WERI-Rb-1 (cell line): ENCODE measurements at places on chromosomes 7 and 10.

DNA sequence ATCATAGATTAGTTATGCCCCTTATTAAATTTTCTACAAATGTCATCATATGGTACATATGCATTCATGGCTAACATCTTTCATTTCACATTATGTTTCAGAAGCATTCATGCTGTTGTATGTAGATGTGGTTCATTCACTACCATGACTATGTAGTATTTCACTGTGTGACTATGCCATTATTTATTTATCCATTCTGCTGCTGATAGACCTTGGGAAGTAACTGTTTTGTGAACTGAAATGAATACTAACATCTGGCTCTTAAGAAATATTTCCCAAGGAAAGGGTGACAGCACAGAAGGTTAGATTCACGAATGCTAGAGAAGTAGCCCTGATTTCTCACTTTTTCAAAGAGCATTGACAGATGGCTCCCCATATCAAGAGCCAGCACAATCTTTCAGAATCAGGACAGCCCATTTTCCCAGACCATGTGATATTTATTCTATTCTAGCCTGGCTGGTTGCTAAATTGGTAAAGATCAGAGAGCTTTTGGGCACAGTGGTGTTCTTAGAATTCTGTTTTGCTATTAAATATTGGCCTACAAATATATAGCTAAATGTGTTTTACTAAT lies 157.4 kb downstream of the DYNC1I1 start:
- DNase-seq, result no peak

DNA sequence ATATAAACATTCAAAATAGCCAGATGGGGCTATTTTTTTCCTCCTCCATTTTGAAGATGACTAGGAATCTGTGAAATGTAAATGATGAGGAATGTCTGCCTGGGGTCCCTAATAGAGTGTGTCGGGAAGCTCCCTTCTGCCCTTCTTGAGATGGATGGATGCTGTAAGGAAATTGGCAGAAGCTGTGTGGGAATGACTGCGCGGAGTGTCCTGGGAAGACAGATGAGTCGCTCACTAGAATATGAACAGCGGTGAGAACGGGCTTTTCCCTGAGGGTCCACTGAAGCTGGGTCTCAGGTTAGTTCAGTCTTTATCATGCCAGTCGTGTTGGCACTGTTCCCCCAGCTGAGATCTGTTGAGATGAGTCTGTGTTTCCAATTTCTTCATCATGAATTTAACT lies 75.1 kb upstream of the PLPP4 start:
- no peak for DNase-seq

GRCh38 chr7:158536871-158537515 lies 50.6 kb downstream of the PTPRN2 start:
- DNase-seq, result no peak

GRCh38 chr7:83872501-83872900 lies 223.6 kb upstream of the SEMA3E start:
- DNase-seq, result no peak

DNA sequence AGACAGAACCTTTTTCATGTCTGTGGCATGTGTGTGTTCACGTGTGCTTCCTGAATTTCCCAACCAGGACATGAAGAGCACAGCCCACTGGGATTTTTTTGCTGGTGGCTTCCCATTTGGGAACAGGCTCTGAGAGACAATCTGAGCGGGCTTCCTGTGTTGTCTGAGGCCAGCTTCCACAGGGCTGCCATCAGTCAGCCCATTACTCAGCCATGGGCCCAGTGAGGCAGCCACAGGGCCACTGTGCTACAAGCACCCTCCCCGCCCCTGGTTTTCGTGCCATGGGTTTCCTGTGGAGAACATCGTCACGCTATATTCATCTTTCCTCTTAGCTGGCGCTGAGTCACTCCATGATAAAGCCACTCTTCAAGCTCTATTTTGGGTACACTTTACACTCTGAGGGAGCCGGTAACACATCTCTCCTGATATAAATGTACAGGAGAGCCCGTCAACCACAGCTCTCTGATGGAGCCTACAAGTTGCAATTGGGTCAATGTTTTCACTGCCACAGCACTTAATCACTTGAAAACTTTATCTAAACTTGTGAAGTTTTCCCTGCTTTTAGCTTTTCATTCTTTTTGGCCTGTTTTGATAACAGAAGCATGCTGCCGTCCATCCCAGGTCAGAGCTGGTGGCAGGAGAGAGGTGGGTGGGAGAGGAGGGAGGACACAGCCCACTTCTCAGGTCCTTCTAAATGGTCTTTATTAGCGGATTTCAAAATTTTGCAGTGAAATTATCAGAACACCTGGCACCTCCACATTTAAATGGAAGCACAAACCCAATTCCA lies 96.9 kb downstream of the HIPK2 start:
- DNase-seq, result no peak

DNA sequence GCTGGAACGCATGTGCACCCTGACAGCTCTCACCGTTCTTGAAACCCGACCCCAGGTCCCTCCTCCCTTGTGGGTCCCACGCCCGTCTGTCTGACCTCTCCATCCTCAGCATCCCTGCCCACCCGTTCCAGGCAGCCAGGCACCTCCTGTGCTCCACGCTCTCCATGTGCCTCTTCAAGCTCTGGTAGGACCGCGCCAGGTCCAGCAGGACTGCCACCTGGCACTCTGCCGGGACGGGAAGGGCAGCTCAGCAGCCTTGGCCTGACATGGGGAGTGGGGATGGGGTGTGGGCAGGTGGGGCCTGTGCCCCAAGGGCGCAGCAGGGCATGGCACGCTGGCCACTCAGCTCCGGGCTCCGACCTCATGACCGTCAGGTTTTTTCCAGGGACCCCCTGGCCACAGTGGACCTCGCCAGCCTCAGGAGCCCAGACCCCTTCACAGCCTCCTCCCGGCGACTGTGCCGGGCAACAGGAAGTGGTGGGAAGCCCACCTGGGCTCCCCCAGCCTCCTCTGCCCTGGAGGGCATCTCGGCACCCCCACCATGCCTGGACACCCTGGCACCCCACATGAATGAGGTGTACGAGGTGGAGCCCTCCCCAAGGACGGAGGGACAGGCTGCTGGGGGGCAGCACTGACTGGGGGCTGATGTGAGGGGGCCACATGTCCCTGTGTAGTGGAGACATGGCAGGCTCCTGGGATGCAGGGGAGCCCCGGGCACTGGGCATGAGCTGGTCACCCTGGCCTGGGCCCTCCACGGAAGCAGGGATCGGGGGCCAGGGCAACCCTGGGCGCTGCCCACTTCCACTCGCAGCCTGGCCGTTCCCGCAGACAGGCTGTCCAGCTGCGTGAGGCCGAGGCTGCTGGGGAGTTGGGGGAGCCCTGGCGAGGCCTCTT lies 25.1 kb upstream of the NKX6-2 start:
- DNase-seq, result no peak

DNA sequence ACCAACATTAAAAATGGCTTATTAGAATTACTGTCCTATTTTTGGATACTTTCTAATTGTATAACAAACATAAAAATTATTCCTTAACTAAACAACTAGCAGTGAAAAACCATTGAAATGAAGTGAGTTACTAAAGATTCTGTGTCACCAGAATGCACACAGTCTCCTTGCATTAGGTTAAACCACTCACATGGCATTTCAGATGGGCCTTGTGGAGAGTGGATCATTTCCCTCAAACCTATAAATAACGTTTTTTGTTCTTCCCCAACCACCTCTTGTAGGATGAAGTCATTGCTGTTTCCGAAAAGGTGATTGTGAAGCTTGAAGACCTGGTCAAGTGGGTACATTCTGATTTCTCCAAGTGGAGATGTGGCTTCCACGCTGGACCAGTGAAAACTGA lies 38.4 kb downstream of the ARID5B start:
- no peak for DNase-seq
